Glomerular endothelial cell (primary cell): ENCODE measurements at places on chromosomes 7 and 10.
A peak's percentile ranks its signal among the peaks of the same experiment; 100 is the strongest.

GRCh38 chr10:88194041-88194887 lies 330.8 kb downstream of the PTEN start:
- no peak for DNase-seq

- no peak for DNase-seq
Measured at GRCh38 chr7:135100856-135101255, 47.0 kb upstream of the TMEM140 start.

DNA sequence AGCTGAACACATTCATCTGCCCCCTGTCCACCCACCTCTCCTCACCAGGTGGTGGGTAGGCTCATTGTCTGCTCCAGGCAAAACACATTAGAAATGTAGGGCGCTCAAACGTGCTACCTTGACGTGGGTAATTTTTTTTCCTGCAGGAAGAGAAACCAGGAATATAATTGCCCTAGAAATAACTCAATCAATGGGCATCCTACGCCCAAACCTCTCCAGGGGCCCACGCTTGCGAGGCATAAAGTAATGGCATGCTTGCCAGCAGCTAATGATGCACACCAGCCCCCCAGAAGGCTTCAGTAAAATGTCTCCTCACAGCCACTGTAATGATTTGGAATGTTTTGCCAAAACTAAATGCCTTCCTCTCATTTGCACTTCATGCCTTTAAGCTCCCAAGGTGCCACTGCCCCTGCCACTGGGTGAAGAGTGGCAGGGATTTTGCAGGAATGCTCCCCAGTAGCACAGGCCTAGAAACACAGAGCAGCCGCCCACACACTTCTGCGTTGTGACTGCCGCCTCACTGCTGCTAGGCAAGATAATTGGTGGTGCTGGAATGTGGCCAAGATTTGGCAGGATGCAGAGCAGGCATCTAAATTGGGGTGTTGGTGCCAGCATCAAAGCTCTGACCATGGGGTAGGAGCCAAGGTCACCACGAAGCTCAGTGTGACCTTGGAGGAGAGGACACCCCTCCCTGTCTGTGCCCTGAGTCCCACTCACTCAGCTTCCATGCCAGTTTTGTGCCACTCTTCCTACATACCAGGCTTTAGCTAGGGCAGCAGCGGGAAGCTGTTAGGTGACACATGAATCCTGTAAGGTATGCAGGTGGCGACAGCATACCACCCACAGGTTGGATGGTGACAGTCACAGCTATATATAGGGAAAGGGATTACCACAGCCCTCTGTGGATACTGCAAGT lies 48.7 kb upstream of the PPP1R3C start:
- no peak for DNase-seq

GRCh38 chr7:156702399-156702798 lies 61.8 kb downstream of the RNF32 start:
- DNase-seq: no peak

DNA sequence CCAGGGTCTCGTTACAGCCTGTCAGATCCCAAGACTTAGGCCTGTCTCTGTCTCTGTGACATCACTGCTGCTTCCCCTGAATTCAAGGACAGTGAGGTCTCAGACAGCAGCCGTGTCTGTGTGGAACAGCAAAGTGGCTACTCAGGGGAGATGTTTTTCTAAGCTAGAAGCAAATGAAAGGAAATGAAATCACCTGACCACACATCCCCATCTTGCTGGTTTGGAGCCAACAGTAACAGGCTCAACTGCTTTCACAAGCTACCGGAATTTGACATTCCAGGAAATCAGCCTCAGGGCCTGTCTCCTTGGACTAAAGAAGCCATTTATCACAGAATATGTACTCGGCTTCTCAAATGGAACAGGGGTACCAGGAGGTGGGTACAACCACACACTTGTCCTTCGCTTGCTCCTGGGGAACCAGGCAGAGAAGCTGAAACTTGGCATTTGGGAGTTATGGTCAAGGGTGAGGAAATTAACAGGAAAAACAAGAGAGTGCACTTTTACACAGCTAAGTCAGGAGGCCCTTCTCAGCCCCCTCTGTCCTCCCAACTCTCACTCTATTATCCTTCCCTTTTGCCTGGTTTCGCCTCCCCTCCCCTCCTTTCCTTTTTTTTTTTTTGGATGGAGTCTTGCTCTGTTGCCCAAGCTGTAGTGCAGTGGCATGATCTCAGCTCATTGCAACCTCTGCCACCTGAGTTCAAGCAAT lies 73.2 kb downstream of the SPDYE5 start:
- peak; percentile 82 for DNase-seq
